Activated naive CD4-positive, alpha-beta T cell treated with anti-CD3 and anti-CD28 coated beads for 36 hours (primary cell): ENCODE measurements at places on chromosomes 11 and 22. TPM values are rescaled to one million over a fixed set of nuclear protein-coding genes. Genes with fewer than 3 reads are reported as not detected.

GRCh38 chr11:62830904-62831519 is 839 bp downstream of the STX5 start:
- peaks cover 19% of the 10 kb centered on the region for H3K36me3 ChIP-seq
- DNase-seq = peak; percentile 23
- H3K27me3 ChIP-seq = no peaks in the 10 kb centered on the region
- H3K27ac ChIP-seq = peak overlapping the region; percentile 100
- H3K4me3 ChIP-seq = peak overlapping the region; percentile 99

DNA sequence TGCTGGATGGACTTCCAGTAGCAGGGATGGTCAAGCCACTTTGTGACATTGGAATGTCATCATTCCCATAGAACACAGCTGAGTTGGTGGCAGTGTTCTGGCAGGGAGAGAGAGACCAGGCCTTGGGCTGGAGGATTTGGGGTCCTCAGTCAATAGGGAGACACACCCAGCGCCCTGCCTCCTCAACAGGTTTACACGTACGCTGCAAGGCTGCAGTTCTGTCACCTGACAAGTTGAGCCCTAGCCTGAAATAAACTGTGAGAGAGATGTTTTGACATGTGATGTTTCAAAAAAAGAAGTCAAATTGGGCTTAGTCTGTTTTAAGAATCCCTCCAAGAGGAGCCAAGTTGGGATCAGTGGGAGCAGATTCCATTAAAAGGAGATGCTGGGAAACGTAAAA is 42.9 kb upstream of the CRYBB3 start:
- H3K27ac ChIP-seq = no peak overlapping the region
- no peak for DNase-seq
- H3K27me3 ChIP-seq = no peaks in the 10 kb centered on the region
- no peaks in the 10 kb centered on the region for H3K4me1 ChIP-seq

MUC6 gene
- not detected for total RNA-seq

GRCh38 chr11:134283461-134284230 is 7.5 kb downstream of the GLB1L3 start:
- H3K27ac ChIP-seq = no peak overlapping the region
- no peak overlapping the region for H3K4me3 ChIP-seq
- peaks cover 18% of the 10 kb centered on the region for H3K36me3 ChIP-seq
- no peak for DNase-seq
- peaks cover 3% of the 10 kb centered on the region for H3K4me1 ChIP-seq

DNA sequence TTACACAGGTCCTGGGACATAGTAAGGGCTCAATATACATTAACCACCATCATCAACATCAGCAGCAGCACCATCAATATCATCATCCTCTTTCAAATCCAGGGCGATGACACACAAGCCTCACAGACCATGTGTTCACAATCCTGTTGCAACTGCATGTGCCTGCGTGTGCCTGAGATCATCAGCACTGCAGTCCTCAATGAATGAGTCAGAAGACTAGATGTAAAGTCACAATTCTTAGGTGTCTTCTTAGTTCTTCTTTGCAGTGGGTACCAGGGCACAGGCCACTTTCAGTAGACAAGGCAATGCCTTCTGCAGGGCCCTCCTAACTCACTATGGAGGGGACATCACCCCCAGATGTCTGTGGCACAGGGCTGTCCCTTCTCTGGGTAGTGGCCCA is 111.1 kb downstream of the MYO18B start:
- no peaks in the 10 kb centered on the region for H3K36me3 ChIP-seq
- no peaks in the 10 kb centered on the region for H3K4me1 ChIP-seq
- H3K27me3 ChIP-seq = peaks cover 22% of the 10 kb centered on the region
- H3K4me3 ChIP-seq = no peak overlapping the region

DNA sequence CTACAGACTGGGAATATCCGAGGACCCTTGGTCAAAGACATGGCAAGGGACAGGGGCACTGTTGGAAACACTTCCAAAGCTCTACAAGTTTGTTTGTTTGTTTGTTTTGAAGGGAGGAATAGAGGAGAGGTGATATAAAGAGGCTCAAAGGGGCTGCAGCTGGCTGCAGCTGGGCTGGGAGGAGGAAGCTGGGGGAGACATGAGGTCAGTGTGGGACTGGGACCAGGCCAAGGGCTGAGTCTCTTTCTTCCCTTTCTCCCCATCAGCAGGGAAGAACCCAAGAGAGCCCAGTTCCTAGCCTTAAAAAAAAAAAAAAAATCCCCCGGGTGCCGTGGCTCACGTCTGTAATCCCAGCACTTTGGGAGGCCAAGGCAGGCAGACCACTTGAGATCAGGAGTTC is 5.0 kb downstream of the RHOG start:
- H3K4me3 ChIP-seq = peak overlapping the region; percentile 85
- H3K27ac ChIP-seq = peak overlapping the region; percentile 86
- peaks cover 70% of the 10 kb centered on the region for H3K36me3 ChIP-seq
- no peak for DNase-seq
- no peaks in the 10 kb centered on the region for H3K27me3 ChIP-seq
- peaks cover 76% of the 10 kb centered on the region for H3K4me1 ChIP-seq

DNA sequence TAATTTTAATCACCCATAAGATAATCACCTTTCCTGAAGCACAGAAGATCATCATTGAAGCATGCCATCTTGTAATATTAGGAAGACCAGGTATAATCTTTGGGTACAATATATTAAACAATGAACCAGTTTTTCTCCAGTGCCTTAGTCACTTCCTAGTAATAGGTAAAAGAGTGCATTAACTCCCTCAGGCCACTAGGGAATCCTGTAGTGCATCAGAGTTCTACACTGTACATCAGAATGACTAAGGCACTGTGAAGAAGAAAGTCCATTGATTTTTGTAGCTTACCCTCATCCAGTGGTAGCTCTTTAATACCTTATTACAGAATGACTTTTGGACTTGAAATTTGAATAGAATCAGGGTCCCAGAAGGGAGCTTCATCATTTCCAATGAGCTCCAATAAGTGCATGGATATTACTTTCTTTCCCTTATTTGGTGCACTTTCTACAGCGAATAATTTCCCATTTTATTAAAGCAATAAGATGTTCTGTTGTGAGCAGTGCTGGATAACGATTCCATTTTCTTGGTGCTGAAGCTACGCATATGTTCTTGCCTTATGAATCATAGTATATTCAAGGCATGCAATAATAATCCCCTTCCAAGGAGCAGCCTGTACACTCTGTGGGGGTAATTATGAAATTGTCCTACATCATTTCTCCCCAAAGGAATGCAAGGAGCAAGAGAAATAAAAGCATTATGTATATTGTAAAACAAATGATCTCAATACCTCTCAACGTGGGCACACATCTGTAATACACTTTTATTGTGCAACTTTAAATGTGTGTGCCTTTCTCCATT is 4.7 kb downstream of the C11orf87 start:
- no peak for DNase-seq
- no peak overlapping the region for H3K4me3 ChIP-seq
- H3K27ac ChIP-seq = no peak overlapping the region
- peaks cover 2% of the 10 kb centered on the region for H3K36me3 ChIP-seq
- H3K4me1 ChIP-seq = no peaks in the 10 kb centered on the region
- H3K27me3 ChIP-seq = peaks cover 25% of the 10 kb centered on the region

ANO5 gene
- total RNA-seq = not detected

- no peaks in the 10 kb centered on the region for H3K27me3 ChIP-seq
- DNase-seq = no peak
- H3K27ac ChIP-seq = peak overlapping the region; percentile 97
Observed at GRCh38 chr11:14520747-14521151, 563 bp upstream of the PSMA1 start.

GRCh38 chr11:120210626-120211521 is at the start of gene OAF:
Gene OAF, plus strand, starts transcription at chr11:120211032. Its CDS starts 248 bp downstream, at chr11:120211280.
- peaks cover 10% of the 10 kb centered on the region for H3K27me3 ChIP-seq
- DNase-seq = peak; percentile 59
- peak within 1 kb of the TSS; percentile 83 for H3K4me3 ChIP-seq
- H3K4me1 ChIP-seq = peaks cover 5% of the 10 kb centered on the region
- H3K36me3 ChIP-seq = no peaks in the 10 kb centered on the region

DNA sequence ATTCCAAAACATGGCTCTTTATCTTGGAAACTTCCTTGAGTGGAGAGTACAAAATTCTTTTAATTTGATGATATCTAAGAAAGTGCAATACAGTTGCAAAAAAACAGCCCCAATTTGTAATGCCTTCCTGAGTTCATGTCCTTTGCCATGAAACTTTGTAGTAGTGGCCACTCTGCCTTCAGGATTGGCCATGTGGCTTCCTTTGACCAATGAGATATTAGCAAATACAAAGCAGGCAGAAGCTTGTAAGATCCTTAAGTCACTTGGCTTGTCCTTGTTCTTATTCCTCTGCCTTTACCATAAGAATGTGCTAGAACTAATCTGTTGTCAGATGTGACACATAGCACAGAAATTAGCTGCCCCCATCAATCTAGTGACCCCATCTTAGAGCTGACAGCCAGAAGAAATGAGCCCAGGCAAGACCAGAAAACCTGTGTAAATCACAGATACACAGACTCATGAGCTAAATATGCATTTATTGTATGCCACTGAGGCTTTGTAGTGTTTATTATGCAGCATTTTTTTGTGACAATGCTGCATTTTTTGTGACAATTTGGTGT is 29.8 kb upstream of the BLID start:
- H3K4me3 ChIP-seq = no peak overlapping the region
- H3K36me3 ChIP-seq = no peaks in the 10 kb centered on the region
- no peak for DNase-seq
- peaks cover 18% of the 10 kb centered on the region for H3K27me3 ChIP-seq
- H3K4me1 ChIP-seq = no peaks in the 10 kb centered on the region

KRTAP5-3 gene
- not detected for total RNA-seq

SMTNL1 gene
- not detected for total RNA-seq

SPON1 gene
- total RNA-seq = 0.25 TPM

- H3K36me3 ChIP-seq = peaks cover 2% of the 10 kb centered on the region
- peak overlapping the region; percentile 79 for H3K27ac ChIP-seq
- peaks cover 19% of the 10 kb centered on the region for H3K4me1 ChIP-seq
Observed at GRCh38 chr11:125111001-125111342, 454 bp downstream of the TMEM218 start.

GRCh38 chr11:87628026-87628580 is 547.1 kb downstream of the RAB38 start:
- H3K27me3 ChIP-seq = no peaks in the 10 kb centered on the region
- H3K4me1 ChIP-seq = no peaks in the 10 kb centered on the region
- no peak overlapping the region for H3K4me3 ChIP-seq

VSTM5 gene
- not detected for total RNA-seq

DNA sequence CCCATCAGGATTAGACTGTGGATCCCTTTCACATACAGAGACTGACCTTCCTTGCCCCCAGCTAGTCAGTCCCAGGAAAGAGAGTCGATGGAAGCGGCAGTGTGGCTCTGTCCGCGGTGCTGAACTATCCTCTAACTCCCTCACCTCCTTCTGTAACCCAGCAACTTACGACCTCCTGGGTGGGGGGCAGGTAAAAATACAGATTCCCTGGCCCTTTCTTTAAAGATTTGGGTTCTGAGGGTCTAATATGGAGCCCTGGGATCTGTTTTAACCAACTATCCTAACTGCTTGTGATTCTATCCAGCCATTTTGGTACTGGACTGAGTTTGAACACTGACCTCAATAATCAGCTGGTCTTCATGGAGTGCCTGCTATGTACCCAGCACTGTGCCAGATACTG is 23.2 kb downstream of the MFNG start:
- no peak overlapping the region for H3K4me3 ChIP-seq
- H3K36me3 ChIP-seq = peaks cover 5% of the 10 kb centered on the region
- H3K27ac ChIP-seq = no peak overlapping the region

ADAMTS15 gene
- total RNA-seq = not detected

DNA sequence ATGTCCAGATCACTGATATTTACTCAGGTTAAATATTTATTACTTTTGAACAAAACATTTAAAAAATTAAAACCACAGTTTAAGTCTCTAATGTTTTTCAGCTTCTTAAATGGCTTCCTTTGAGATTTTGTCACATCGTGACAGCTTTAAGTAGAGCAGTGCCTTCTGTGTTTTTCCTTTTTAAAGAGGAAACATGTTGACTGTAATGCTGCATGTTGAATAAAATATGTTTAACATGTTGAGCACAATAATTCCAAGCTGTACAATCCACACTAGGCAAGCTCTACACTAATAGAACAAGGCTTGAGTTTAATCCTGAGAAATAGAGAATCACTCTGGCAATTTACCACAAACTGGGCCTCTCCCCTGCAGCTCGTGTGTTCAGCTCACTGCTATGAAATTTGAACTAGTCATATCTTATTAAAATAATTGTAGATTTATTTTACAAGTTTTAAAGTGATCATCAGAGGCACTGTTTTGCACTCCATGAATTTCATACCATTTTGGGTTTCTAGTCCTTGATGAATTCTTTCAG is 368.3 kb downstream of the SOX6 start:
- H3K27me3 ChIP-seq = peaks cover 2% of the 10 kb centered on the region
- no peak for DNase-seq
- no peak overlapping the region for H3K27ac ChIP-seq
- no peak overlapping the region for H3K4me3 ChIP-seq
- H3K36me3 ChIP-seq = no peaks in the 10 kb centered on the region

POU2AF2 gene
- not detected for total RNA-seq
